ENCODE measurements at places on chromosomes 1 and 21.
A peak's percentile ranks its signal among the peaks of the same experiment; 100 is the strongest.

- DNase-seq = no peak
Measured at GRCh38 chr1:46647611-46648010, 20.6 kb downstream of the ATPAF1 start.

DNA sequence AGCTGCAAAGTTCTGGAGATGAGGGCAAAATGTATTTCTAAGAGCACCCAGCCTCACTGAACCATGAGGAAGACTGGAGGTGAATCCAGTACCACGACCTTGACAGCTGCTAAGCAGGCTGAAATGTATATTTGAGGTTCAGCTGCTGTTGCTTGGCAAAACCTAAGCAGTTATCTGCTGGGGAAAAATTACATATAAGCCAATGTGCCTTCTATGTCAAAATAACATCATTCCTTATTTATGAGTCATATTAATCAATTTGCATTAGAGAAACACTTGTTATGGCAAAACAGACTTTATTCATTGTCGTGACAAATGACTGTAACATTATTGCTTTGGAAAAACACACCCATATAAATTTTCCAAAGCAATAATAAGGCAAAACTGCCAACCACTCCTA is 560.5 kb upstream of the NR5A2 start:
- DNase-seq = no peak

GRCh38 chr1:240212556-240212955 is 120.9 kb downstream of the FMN2 start:
- DNase-seq = peak; percentile 52

GRCh38 chr1:58133562-58133961 is 413.0 kb downstream of the OMA1 start:
- no peak for DNase-seq

GRCh38 chr1:13806108-13806507 is 106.1 kb downstream of the PRDM2 start:
- DNase-seq = no peak

GRCh38 chr1:219308367-219308766 is 134.7 kb downstream of the LYPLAL1 start:
- DNase-seq = no peak

DNA sequence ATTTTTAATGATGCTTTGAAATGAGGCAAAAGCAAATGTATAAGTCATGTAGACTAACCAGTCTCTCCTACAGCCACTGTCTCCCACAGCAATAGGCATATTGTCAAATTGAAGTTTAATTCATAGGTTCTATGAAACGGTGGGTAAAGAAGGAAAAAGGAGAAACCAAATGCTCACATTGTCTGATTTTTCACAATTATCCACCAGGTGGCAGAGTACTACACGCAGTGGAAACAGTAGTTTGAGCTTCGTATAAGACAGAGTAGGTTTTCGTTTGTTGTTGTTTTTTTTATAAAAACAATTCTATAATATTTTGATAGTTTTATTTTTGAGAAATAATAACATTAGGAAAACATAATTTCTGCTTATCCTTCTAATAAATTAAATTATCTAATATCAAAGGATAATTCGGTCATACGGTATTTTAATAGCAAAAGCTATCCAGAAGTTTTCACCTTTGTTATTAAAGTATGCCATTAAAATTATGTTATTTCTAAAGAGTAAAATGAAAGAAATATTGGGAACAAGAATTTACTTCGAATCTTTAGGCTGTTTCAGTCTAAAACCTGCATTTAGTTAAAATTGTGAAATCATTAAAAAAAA is 39.1 kb downstream of the TYW3 start:
- DNase-seq = peak; percentile 58

- DNase-seq = peak; percentile 70
Measured at GRCh38 chr1:88998716-88999115, 6.3 kb upstream of the KYAT3 start.

GRCh38 chr1:167332503-167332902 is 111.8 kb downstream of the POU2F1 start:
- peak; percentile 6 for DNase-seq

DNA sequence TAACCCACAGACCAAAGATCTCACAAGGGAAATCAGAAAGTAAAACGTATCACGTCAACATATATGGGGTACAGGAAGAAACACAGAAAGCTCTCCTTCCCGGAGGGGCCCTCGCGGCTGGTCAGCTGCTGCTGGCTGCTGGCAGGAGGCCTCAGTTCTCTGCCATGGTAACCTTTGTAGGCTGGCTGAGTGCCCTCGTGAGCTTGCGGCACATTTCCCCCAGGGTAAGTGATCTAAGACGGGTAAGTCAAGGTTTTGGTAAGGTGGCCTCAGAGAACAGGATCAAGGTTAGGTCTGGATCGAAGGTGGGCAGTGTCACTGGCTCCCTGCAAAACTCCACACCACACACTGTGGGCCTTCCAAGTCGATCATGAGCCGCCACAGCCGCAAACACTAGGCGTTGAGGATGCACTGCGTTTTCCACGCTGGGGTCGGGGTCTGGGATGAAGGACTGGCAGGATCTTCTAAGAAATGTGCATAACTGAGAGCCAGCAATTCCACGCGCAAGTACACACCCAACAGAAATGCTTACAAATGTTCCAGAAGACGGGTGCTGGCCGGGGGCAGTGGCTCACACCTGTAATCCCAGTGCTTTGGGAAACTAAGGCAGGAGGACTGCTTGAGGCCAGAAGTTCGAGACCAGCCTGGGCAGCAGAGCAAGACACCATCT is 33.9 kb downstream of the WDR4 start:
- no peak for DNase-seq

- DNase-seq = no peak
Measured at GRCh38 chr1:14605945-14606344, 7.5 kb downstream of the KAZN start.

- no peak for DNase-seq
Measured at GRCh38 chr1:229109320-229109761, 161.6 kb upstream of the RAB4A start.

GRCh38 chr1:46755121-46755520 is 36.2 kb upstream of the EFCAB14 start:
- no peak for DNase-seq

- no peak for DNase-seq
Measured at GRCh38 chr1:152630596-152630995, 7.7 kb upstream of the LCE3A start.

DNA sequence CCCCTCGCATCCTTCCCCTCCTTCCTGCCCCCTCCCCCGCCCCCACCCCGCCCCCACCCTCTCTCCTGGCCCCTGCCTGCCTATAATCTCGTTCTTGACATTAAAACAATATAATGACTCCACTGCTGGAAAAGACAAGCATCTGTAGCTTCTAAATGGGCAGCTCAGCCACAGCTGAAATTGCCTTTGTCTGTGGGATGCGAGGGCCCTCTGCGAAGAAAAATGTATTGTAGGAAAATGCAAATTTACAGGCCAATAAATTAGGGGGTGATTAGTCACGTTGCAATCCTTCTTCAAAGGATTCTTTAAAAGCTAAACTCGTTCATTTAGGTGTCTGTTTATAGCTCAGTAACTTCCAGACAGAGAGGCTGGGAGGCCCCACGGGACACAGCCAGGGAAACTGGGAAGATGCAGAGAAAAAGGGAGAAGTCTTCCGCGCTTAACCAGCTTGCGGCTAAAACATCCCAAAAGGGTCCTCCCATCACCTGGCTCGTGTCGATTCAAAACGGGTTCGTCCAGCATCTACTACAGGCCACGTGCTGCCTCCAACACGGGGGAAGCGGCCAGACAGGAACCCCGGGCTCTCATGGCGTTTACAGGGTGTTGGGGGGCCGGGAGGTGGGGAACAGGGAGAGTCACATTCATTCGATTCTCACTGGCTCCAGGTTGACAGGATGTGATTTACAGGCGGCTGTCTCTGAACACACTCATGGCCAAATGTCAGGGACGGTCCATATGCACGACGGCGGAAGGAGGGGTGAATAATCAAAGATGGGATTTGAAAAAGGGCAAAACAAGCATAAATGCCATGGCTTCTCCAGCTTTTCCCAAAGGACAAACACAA is 100.5 kb upstream of the ZBTB40 start:
- DNase-seq = no peak

DNA sequence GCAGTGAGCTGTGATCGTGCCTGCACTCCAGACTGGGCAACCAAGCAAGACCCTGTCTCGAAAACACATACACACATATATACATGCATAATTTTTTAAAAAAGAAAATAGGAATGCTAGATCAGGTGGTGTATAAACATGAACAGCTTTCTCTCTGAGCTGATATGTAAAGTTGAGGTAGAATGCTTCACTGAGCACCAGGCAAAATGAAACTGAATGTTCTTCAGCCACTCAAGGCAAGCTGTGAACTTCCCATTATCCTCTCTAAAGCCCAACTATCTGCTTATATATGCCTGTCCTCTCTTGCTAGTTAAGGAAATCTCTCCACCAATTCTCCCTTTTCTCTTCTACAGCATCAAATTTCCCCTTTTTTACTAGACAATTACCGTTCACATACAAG is 93.0 kb downstream of the NUF2 start:
- DNase-seq = no peak

- DNase-seq = no peak
Measured at GRCh38 chr1:154551474-154551873, 7.0 kb downstream of the UBE2Q1 start.

DNA sequence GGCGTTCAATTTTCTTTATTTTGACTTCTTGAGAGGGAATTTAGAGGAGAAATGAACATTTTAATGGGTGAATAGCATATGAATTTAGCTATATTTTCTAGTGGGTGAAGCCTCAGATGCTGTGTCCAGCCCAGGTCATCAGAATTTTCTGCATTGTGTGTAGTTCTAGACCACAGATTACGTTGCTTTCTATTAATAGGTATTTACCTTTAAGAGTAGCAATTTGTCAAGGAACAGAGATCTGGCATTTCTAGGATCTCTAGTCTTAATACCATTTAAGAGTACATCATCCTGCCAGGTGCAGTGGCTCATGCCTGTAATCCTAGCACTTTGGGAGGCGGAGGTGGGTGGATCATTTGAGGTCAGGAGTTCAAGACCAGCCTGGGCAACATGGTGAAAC is 20.7 kb downstream of the TDRD5 start:
- no peak for DNase-seq

DNA sequence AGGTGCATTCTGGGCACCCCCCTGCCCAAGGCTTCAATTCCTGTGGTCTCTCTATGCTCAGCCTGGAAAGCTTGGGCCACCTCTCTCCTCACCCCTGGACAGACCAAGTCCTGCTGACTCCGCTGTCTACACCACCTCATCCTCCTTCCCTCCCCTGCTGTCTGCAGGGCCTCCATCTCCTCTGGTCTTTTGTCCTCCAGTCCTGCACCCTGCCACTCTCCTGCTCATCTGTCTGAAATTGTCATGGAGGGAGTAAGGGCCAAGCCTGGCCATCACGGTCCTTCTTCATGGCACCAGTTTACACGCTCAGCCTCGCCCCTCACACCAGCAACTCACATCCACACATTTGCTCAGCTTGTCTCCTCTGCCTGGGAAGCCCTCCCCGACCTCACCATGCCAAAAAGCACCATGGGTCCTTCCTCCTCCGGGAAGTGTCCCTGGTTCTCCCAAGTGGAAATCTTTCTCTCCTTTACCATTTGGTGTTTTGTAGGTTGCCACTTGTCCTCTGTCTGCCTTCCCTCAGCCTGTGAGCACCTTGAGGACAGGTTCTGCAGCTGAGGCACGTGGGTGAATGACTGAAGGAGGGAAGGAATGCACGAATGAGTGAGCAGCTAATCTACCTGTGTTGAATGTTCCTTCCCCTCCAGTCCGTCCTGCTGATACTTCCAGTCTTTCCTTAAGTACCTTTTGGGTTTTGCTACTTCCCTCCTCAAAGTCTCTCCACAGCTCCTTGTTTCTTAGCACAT is 2.1 kb upstream of the SLC2A1 start:
- no peak for DNase-seq

GRCh38 chr1:200240656-200241055 is 169.2 kb downstream of the ZNF281 start:
- no peak for DNase-seq

DNA sequence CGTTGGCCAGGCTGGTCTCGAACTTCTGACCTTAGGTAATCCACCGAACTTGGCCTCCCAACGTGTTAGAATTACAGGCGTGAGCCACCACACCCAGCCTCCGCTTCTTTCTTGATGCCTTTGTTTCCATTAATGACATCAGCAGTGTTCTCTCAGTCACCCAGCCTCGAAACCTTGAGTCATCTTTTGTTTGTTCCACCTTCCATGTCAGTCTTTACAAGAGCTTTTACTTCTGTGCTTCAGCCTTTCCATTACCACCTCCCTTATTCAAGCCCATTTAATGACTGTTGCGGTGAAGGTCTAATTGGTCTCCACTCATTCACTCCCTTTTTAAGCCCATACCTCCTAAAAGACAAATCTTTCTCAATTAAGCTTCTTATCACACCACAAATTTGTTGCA is 146.6 kb upstream of the ADGRL2 start:
- DNase-seq = no peak

- DNase-seq = peak; percentile 69
Measured at GRCh38 chr1:155218854-155219591, 10.5 kb downstream of the MTX1 start.

DNA sequence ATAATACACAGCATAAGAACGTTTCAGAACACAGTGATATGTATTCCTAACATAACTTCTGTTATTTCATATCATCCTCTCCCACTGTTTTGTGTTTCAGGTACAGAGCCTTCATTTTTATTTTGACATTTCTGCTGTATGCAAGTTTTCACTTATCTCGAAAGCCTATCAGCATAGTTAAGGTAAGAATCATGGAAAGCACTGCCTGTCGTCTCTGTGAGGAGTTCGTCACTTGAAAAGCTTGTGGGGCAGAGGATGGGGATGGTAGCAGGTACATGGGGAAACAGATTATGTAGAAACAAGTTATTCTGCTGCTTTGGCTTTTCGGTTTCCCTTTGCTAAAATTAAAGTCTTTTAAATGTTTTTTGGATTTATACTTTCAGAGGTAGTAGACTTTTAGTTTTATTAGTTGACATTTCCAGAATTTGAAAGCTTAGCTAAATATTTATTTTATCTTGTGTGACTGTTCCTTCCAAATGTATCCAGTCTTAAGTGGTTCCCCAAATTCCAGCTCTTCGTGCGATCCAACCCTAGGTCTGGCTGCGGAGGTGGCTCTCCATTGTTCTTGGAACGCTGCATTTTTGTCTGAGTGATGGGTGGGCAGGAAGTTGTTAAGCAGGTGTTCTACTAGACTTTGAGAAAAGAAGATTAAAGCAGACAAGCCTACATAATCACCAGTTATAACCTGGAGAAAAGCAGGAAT is 12.2 kb downstream of the SLC37A1 start:
- no peak for DNase-seq

GRCh38 chr1:47479664-47480063 is 41.8 kb downstream of the FOXD2 start:
- no peak for DNase-seq

- DNase-seq = no peak
Measured at GRCh38 chr1:147626739-147627138, 43.6 kb downstream of the ACP6 start.

DNA sequence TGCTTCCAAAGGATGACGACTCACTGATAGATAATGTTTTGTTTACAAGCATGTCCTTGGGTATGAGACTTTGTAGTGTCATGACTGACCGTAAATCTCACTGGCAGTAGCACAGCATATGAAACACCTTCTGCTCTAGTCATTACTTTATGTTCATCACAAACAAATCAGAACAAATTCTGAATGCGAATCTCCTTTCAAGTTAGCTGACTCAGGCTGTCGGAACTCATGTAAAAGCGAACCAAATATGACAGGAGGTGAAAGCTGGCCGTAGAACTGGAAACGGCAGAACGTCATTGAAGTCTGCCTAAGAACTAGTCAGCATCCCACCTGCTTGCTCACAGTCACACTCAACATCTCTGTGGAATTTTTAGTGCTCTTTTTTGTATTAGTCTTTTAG is 143.9 kb downstream of the RGS7 start:
- DNase-seq = no peak
